ENCODE measurements at places on chromosomes 16 and 17.

GRCh38 chr16:71542377-71542776 lies 16.2 kb downstream of the CHST4 start:
- DNase-seq, result peak; percentile 16

GRCh38 chr16:86270696-86271095 lies 239.6 kb upstream of the FOXF1 start:
- DNase-seq, result no peak

DNA sequence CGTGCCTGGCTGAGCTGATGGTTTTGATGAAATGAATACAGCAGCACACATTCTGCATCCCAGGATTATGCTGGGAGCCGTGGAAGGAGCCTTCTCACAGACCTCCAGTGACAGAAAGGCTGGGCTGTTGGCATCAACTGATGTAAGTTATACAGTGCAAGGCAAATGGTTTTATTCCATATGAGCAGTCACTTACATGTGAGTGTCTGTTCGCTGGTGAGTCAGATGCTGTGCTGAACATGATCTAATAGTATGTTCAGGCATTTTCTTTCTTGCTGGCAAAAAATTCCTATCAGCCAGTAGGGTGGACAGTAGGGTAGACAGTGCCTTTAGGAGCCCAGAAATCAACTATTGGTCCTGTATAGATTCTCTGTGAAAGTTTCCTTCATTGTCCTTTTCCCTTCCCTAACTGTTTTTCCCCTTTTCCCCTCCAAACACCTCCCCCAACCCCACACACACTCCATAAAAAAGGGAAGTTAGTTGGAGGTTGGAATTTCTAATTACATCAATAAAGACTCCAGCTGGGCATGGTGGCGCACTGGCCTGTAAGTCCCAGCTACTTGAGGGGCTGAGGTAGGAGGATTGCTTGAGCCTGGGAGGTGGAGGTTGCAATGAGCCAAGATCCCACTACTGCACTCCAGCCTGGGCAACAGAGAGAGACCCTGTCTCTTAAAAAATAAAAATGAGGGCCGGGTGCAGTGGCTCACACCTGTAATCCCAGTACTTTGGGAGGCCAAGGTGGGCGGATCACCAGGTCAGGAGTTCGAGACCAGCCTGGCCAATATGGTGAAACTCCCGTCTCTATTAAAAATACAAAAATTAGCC lies 36.2 kb downstream of the LDHD start:
- no peak for DNase-seq

DNA sequence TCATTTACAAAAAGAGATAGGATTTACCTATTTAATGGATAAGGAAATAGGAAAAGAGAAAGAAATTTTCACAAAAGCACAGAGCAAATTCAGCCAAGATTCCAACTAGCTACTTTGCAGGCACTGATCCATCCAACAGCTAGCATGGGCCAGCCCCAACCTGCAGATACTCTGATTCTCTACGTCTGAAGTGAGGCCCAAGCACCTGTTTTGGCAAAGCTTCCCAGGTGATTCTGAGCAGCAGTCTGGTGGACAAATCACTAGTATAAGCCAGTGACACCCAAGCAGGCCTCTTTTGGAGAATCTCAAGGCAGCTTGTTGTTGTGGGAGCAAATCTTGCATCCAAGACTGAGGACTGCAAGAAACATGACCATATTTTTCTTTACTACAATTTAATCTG lies 20.9 kb upstream of the CALB2 start:
- no peak for DNase-seq

DNA sequence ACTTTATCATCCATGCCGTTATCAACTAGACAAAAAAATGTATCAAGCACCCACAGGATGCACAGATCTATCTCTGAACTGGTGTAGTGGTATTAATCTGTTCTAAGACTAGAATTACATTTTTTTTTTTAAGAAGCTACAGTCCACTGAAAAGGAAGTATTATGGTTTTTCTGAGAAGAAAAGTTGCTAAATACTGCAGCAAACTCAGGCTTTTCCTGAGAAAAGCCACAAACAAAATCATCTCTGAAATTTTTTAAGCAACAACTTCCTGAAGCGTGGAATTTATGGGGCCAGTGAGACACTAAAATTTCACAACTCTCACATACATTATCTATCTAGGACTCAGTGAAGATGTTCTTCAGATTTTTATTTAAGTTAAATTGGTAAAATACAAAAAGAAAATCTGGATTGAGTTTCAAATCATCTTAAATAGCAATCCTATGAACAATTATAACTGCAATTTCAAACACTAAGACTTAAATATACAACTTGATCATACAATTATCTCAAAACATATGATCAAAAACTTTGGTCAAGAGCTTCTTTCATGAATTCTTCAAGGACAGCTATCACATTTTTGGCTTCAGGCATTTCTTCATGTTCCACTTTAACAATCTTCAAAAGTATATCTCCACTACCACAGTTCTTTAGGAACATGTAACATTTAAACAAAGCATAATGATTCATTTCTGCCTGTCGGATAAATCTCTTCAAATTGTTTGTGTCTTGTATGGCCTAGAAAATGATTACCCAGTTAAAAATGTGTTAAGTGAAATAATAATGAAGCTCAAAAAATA lies 10.5 kb downstream of the C17orf75 start:
- DNase-seq, result no peak

- DNase-seq, result no peak
Measured at GRCh38 chr17:357644-358043, 5.0 kb upstream of the RPH3AL start.

DNA sequence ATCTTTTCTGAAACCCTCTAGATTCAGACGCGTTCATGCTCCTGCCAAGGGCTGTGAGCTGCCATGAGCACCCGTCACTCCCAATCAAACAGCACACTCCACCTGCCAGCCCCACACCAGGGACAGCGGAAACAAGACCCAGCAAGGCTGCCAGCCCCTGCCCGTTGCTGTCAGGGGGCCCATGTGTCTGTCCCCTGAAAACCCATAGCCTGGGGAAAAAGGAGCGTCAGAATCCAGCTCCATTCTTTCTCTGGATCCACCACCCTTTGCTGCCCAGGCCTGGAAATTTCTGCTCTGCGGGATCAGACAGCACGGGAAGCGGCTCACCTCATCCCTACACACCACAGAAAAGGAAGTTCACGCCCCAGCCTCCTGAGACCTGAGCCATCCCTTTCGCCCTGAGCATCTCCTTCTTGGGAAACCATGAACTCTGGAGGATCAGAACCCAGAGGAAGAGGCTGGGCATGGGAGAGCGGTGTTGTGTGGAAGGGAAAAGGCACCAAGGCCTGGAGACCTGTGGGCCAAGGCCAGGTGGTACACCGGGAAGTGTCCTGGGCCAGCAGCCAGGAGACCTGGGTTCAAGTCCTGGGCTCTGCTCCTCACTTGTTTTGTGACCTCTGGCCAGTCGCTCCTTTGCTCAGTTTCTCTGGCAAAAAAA lies 51.5 kb upstream of the RCVRN start:
- no peak for DNase-seq

DNA sequence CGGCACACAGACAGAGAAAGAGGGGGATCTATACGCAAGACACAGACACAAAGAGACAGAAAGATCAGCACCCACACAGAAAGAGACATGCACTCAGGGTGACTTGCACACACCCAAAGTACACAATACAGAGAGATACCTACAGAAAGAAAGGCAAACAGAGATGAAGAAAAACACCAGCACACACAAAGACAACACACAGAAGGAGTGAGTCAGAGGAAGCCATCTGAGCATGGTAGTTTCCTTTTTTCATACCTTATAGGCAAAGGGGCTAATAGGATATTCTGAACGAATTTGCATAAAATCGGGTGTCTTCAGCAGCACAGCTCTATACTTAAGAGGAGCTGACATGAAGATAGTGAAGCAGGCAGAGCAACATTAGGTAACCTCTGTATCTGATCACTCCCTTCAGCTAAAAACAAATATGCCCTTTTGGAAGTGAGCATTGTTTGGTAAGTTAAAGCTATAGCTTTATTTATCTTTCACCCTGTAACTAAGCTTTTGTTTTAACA lies 198.6 kb downstream of the AATF start:
- DNase-seq, result peak; percentile 38

- DNase-seq, result no peak
Measured at GRCh38 chr16:3289998-3290673, 6.8 kb downstream of the ZNF263 start.

- DNase-seq, result no peak
Measured at GRCh38 chr16:85513180-85513579, 99.9 kb upstream of the GSE1 start.

DNA sequence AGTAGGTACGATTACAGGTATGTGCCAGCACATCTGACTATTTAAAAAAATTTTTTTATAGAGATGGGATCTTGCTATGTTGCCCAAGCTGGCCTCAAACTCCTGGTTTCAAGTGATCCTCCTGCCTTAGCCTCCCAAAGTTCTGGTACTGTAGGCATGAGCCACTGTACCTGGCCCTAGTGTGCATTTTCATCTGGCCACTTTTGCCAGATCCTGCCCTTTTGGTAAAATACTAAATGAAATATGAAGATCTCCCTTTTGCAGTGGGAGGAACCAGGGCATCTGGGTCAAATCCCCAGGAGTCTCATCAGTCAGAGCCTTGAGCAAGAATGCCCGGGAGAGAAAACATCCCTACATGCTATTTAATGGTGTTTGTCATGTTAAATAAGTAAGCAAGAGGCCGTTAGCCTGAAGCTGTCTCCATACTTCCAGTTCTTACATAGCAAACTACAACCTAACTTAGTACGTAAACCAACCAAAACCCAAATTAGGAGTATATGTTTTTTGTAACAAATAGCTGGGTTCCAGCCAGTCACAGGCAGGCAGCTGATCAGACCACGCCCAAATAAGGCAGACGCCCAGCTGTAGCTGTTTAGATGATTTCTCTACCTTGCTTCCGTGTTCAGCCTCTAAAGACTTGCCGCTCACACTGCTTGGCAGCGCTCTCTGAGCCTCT lies 46.5 kb upstream of the CLEC18A start:
- DNase-seq, result no peak

DNA sequence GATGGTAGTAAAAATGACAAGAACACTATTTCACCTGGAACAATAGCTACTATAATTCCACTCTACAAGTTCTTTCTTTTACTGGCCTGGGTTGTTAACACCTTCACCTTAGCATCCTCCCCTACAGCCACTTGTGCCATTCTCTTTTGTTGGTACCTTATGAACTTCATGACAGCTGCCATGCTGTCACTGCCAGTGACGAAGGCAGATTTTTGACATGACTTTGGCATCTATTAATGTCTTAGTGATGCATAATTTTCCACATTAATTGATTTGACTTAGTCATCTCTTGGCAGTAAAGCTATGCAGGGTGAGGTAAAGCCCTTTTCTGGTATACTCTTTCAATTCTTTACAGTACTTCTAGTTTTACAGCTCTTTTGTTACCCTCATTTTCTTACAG lies 207.9 kb downstream of the TANC2 start:
- DNase-seq, result no peak

DNA sequence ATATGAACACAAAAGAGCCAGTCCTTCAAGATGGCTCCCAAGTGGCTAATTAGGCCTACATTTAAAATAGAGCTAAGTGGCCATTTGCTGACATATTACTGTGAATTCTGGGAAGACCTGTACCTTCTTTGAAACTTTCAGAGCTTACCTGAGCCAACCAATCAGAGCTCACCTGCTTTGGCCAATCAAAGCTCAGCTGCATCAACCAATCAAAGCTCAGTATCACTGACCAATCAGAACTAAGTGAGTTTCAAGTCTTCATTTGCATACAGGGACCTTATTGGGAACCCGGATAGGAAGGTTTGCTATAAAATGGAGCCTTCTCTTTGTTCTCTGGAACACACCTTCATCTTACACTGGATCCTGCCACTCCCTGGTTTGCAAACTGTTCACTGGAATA lies 63.7 kb downstream of the FOXL1 start:
- DNase-seq, result no peak

DNA sequence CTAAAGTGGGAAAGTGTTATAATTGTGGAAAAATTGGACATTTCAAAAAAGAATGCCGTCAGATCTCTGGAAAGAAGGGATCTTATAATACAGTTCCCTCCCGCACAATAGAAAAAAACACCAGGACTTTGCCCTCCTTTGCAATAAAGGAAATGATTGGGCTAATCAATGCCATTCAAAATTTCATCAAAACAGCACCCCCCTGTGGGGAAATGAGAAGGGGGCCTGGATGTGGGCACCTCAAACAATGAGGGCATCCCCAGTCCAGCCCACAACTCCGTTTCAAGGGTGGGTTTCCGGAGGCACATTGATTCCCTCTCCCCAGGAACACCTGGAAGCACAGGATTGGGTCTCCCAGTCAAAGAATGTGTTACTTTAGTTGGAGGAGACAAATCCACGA lies 26.1 kb downstream of the CD300LG start:
- DNase-seq, result no peak

GRCh38 chr17:68700421-68700820 lies 99.3 kb upstream of the FAM20A start:
- DNase-seq, result no peak

Measured in kidney capillary endothelial cell (primary cell).